AG04449 (cell line): ENCODE measurements at places on chromosomes 3 and 15.

- no peak for DNase-seq
Observed at GRCh38 chr3:59412516-59412915, 362.7 kb upstream of the CFAP20DC start.

DNA sequence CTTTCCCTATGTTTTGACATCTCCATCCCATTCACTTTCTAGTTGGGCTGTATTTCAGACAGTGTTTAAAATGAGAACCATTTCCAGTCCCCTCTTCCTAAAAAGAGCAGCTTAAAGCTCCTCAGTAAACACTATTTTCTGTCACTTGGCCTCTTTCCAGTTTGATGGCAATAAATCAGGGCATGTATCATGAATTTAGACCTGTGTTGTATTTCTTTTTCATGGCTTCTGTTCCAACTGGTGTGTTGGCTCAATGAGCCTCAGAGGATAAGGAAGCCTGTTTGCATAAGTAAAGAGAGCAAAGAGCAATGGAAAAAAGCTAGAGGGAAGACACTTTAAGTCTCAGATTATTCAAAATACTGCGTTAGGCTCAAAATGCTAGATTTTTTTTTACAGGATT lies 7.2 kb downstream of the CCDC80 start:
- DNase-seq, result no peak

GRCh38 chr3:28348265-28348628 lies 274 bp upstream of the ZCWPW2 start:
- DNase-seq, result peak; percentile 60

DNA sequence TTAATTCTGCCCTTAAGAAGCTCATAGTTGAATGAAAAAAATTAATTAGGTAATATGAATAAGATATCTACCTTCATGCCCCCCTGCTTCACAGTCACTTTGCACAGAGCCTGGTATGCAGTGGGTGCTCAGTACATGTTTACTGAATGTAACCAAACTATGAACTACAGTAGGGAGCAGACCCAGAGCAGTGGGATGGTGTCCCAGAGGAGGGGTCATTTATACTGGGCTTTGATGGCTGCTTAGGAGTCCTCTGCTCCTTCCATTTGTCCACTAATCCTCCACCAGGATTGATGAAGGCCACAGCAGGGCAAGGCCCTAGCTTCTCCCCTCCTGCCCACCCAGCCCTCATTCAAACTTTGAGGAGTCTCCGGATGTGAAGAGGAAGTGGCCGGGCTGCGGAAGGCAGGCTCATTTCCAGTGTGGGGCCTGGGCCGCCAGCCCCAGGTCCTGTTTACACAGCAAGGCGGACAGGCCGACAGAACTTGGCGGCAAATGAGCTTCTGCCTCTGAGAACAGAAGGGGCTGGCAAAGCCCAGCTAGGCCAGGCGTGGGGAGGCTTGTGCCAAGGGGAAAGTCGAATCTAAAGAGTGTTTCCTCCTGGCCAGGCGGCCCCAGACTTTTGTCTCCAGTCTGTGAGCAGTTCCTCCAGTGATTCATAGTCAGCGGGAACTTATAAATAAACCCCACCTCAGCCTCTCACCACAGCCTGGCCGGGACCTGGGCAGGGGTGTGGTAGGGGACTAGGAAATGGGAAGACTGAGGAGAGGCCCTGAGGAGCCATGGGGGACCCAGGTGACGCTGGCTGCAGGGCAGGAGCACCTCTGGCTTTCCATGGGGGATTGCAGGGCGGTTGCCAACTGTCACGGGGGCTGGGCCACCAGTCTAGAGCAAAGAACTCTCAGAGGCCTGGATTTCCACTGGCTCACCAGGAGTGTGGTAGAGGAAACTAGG lies 51.6 kb upstream of the LCTL start:
- no peak for DNase-seq

GRCh38 chr15:40793216-40793989 lies 13.5 kb upstream of the ZFYVE19 start:
- DNase-seq, result peak; percentile 72

DNA sequence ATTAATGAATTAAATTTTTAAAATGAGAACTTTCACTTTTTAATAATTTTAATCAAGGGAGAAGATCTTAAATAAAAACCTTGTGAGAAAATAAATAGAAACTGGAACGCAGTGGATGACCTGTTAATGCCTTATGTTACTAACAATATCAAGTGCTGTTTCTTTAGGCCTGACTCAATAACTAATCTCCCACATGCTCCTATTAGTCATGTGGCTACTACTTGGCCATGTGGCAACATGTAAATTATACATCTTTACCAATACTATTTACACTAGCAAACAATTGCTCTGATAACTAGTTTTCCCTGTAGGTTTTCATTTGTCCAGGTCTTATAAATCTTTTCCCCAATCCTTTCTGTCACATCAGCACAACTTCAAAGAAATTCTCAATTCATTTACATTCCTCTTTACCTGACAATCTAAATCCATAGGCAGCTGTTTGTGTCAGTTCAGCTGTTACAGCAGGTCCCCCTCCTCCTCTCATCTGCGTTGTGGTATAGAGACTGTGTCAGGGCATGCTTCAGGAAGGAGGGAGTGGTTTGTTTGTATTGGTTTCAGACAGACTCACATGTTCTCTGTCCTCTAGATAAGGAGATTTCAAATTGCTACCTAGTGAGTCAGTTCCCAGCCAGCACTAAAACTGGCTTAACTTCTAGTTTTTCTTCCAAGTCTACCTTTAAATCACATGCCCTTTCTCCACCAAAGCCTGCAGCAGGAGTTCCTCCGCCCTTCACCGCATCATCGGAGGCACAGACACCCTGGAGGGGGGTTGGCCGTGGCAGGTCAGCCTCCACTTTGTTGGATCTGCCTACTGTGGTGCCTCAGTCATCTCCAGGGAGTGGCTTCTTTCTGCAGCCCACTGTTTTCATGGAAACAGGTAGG lies 11.3 kb upstream of the C3orf52 start:
- DNase-seq, result peak; percentile 80

DNA sequence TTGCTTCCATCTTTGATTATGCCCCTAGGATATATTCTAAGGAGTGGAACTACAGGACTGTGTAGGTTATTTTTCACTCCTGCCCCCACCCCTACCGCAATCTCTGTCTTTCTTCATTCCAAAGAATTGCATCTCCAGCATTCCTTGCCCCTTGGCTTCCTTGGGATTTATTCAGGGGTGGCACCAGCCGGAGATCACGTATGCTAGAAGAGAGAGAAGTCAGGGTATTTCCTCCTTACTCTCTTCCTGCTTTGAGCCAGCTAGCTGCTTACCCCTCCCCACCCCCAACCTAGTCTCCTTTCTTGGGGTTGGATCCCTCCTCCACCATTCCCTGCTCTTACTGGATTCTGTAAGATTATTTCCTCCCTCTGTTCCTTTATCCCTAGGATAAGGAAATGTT lies 35.0 kb upstream of the DENND4A start:
- DNase-seq, result no peak

DNA sequence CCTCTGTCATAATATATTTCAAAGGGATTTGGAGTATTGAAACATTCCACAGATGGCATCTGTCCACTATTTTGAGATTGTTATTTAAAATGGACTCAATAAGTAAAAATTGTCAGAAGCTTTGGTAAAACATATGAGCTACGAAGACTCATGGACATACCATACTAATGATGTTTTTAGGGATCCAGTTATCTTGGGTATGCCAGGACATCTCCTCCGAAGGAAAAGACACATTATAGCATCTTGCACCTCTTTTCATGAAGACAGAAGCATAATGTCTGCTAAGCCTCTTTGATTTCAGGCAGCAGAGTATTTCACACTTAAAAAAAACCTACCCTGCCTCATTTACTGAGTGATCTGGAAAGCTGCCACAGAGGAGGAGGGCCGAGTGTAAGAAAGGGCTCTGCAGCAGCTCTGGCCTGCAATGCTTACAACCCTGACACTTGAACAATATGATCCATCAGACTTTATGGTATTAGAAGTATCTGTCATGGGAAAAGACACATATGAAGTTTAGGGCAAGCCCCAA lies 284.8 kb downstream of the TUSC7 start:
- no peak for DNase-seq

GRCh38 chr3:106699122-106699521 lies 678.1 kb upstream of the CCDC54 start:
- no peak for DNase-seq

DNA sequence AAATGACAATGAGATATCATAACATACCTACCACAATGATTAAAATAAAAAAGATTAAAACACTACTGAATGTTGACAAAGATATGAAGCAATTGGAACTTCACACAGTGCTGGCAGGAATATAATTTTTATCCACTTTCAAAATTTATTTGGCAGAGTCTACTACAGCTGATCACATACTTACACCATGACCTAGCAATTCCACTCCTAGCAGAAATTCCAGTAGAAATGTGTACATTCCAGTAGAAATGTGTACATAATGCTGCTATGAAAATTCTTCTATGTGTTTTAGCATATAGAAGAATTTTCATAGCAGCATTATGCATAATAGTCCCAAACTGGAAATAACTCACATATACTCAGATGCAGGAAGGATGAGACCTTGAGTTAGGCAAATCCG lies 43.5 kb downstream of the IFT57 start:
- no peak for DNase-seq

DNA sequence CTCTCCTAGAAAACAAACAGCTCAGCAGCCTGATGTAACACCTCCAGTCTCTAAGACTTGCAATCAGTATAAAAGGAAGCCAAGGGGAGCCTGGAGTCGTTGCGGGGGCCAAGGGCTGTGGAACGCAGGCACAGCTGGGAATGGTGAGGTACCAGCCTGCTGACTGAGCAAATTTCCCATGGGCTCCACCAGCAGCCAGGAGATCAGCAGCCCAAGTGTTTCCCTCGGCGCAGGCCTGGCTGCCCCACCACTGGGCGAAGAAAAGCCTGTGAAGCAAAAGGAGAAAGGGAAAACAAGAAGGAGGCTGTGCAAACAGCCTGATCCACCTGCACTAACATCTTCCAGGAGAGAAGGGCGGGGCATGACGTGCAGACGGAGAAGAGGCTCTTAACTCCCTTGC lies 155.3 kb downstream of the SHQ1 start:
- no peak for DNase-seq

DNA sequence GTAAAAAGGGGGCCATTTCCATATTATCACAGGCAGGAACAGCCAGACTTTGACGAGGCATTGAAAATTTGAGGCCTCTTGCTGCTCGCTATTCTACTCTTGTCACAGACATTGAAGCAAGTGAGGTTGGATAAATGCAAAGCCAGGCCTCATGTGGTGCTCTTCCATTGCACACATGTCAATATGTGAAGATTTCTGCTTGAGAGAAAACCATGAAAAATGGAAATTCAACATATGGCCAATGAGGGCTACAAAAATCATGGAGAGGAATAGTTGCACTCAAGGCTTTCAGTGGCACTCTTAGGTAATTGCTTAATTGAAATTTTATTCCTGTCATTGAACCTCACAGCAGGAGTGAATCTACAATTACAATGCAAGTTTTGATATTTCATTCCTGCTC lies 185.6 kb upstream of the MBNL1 start:
- DNase-seq, result no peak

GRCh38 chr15:66704803-66705153 lies 2.7 kb downstream of the SMAD6 start:
- DNase-seq, result no peak

DNA sequence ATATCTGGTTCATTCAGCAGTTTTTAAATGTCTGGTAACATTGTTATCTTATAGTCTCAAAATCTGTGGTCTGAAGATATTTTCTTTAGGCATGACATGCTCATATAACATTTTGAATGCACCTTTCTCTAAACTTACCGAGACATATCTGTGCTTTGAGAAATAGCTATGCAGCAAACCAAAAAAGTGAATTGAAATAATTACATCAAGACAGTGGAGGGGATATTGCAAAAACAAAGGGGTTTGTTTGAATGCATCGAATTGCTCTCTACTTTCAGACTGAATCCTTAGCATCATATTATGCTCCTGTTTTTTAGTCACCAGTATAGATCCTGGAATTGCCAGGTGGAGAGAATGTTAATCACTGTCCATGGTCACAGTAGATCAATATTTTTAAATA lies 5.1 kb downstream of the ARPP21 start:
- DNase-seq, result no peak

GRCh38 chr3:67688231-67688630 lies 33.8 kb upstream of the SUCLG2 start:
- no peak for DNase-seq

- no peak for DNase-seq
Observed at GRCh38 chr3:127431066-127431465, 143.2 kb upstream of the PRR20G start.

- no peak for DNase-seq
Observed at GRCh38 chr15:35669432-35670045, 123.6 kb upstream of the DPH6 start.

- DNase-seq, result no peak
Observed at GRCh38 chr3:179719048-179719734, 66.4 kb downstream of the USP13 start.

- DNase-seq, result no peak
Observed at GRCh38 chr15:60935130-60935529, 294.0 kb downstream of the RORA start.

GRCh38 chr15:47788685-47789084 lies 71.4 kb downstream of the SEMA6D start:
- no peak for DNase-seq

- DNase-seq, result peak; percentile 92
Observed at GRCh38 chr15:98856532-98856907, 151.1 kb downstream of the PGPEP1L start.

DNA sequence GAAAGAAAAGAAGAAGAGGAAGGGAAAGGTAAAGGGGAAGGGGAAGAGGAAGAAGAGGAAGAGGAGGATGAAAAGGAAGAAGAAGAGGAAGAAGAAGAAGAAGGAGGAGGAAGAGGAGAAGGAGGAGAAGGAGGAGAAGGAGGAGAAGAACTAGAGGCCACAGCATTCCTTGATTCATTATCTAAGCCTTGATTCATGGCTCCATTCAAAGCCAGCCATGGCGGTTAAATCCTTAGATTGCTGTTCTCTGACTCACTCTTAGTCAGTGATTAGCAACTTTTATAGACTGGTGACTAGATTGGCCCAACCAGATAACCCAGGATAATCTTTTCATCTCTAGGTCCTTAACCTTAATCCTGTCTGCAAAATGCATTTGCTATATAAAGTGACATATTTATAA lies 47.6 kb downstream of the OSTN start:
- no peak for DNase-seq

GRCh38 chr15:69513450-69513960 lies 60.9 kb downstream of the RPLP1 start:
- no peak for DNase-seq

GRCh38 chr15:39746176-39746575 lies 36.5 kb downstream of the FSIP1 start:
- no peak for DNase-seq

GRCh38 chr15:57422113-57422754 lies 45.9 kb downstream of the CGNL1 start:
- DNase-seq, result no peak

GRCh38 chr3:162142511-162142910 lies 645.9 kb downstream of the OTOL1 start:
- DNase-seq, result peak; percentile 24

GRCh38 chr3:13524979-13525669 lies 23.8 kb upstream of the FBLN2 start:
- DNase-seq, result no peak

GRCh38 chr15:98009971-98010370 lies 49.5 kb downstream of the ARRDC4 start:
- no peak for DNase-seq

GRCh38 chr15:100314809-100315400 lies 26.9 kb downstream of the ADAMTS17 start:
- DNase-seq, result no peak
